ENCODE measurements at places on chromosomes 5 and 9. TPM values are rescaled to one million over a fixed set of nuclear protein-coding genes. Genes with fewer than 3 reads are reported as not detected.

GRCh38 chr5:105530716-105531261, 1968.2 kb upstream of the NUDT12 start:
- no peak for DNase-seq

GRCh38 chr5:32708949-32709348, 2.2 kb upstream of the NPR3 start:
- DNase-seq = no peak

DNA sequence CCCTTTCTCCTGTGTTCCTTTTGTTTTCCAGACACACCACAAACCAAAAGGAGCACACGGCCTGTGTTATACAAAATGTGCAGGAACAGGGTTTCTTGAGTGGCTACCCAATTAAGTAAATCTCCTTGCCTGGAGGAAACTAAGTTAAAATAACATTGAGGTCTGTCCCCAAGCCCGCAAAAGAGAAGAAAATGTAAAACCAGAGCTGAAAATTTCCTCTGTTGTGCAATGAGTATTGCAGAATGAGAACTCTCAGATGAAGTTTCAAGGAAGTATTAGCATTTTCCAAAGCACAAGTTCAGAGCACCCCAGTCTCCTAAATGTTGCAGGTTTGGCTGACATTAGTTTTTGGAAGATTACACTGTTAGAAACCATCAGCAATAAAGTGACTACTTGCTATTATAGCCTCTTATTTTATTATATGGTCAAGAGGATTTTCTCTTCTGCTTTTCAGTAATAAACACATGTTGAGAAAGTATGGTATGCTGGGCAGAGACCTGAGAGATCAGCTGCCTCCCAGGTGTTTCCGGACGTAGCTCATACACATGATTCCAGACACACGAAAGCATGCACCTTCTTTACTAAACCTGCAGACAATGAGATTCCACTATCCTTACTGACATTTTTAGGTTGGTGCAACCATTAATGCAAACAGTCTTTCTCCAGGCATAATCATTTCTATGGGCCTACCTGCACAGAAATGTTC, 161.3 kb downstream of the SNCAIP start:
- no peak for DNase-seq

The NR5A1 gene
- total RNA-seq = not detected

DNA sequence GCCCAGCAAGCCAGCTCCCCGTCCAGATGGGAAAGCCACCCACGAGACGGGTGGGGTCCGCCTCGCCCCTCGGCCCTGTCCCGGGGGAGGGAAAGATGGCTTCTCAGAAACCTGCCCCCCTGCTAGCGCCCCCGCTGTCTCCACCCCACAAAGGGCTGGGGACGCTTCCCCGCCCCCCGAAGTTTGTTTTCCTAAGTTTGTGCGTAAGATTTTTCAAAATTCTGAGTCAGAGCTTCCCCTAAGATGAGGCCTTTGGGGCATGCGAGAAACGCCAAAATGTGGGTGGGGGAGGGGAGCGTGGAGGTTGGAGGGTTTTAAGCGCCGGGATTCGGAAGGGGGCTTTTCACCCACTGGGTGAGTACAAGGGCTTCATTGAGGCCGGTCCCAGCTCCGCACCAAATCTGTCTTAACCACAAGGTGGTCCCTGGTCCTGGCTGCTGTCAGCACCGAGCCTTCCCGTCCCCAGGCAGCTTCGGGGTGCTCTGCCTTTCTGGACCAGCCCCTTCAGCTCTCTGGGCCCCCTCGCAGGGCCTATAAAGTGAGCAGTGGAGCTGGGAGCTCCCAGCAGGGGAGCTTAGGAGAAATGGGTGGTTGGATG, 32.3 kb downstream of the PRRX2 start:
- DNase-seq = no peak

DNA sequence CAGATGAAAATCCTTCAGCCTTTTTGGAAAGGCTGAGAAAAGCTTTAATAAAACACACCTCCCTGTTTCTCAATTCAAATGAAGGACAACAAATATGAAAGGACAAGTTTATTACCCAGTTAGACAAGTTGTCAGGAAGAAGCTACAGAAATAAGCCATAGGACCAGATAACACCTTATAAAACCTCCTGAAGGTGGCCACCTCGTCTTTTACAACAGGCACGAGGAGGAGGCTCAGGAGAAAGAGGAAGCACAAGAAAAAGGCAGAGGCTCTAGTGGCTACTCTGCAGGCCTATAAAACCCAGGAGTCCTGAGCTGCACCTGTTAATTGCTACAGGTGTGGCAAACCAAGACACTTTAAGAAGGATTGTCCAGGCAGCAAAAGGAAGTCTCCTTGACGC, 352.1 kb upstream of the CDH18 start:
- DNase-seq = no peak
